Activated effector memory CD4-positive, alpha-beta T cell treated with anti-CD3 and anti-CD28 coated beads, Interleukin-2, amount 50 U/mL, for 16 hours (primary cell): ENCODE measurements at places on chromosomes 6 and 20.

- no peak for DNase-seq
These were observed 41.1 kb upstream of the SPACA1 start for GRCh38 chr6:88006557-88006956.

DNA sequence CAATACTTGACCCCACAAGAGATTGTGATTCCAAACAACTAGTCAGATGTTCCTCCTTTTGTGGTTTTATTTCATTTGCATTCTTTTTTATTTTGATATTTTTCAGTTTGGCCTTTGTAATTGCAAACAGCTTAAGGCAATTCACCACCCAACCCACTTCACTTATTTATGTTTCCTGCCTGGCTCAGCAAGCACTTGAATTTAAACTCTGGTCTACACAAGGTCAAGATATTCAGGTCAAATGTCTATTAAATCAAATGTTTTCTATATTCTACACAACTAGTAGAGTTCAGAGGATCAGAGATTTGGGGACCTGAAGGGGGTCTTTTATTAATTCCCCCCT lies 100.1 kb downstream of the SGK1 start:
- DNase-seq = no peak

DNA sequence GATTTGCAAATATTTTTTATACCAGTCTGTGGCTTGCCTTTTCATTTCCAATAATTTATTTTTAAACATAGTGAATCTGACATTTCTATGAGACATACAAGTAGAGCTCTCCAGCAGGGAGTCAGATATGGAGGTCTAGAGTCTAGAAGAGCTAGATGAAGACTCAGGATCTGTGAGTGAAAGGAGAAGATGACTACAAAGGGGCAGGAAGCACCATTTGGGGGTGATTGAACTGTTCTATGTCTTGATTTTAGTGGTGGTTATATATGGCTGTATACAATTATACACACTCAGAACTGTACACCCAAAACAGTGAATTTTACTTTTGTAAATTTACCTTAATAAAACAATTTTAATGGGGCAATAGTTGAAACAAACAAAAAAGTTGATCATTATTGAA lies 127.9 kb upstream of the BACH2 start:
- no peak for DNase-seq

GRCh38 chr6:14692208-14692607 lies 553.7 kb upstream of the JARID2 start:
- DNase-seq = no peak

- DNase-seq = no peak
These were observed 42.4 kb downstream of the PMEPA1 start for GRCh38 chr20:57667388-57667787.

GRCh38 chr6:6741264-6741663 lies 152.7 kb downstream of the LY86 start:
- DNase-seq = no peak
